ENCODE measurements at places on chromosomes 11 and 22.

- DNase-seq: no peak
Measured at GRCh38 chr22:37961062-37961461, 7.6 kb downstream of the POLR2F start.

DNA sequence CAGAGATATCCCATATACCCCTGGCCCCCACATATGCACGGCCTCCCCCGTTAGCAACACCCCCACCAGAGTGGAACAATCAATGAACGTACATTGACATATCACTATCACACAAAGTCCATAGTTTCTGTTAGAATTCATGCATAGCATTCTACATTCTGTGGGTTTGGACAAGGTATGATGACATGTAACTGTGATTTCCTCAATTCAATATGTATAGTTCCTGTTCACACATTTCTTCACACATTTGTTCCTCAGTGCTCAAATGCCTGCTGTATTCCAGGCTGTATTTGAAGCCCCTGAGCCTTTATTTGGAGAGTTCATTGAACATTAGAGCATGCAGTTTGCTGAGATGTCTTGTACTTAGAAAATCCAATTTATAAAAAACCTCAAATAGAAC lies 69.9 kb downstream of the PTPRJ start:
- DNase-seq: no peak

GRCh38 chr11:8689726-8690255 lies 7.2 kb downstream of the RPL27A start:
- DNase-seq: no peak

- peak; percentile 49 for DNase-seq
Measured at GRCh38 chr22:38873469-38874411, 1.7 kb upstream of the CBX6 start.

DNA sequence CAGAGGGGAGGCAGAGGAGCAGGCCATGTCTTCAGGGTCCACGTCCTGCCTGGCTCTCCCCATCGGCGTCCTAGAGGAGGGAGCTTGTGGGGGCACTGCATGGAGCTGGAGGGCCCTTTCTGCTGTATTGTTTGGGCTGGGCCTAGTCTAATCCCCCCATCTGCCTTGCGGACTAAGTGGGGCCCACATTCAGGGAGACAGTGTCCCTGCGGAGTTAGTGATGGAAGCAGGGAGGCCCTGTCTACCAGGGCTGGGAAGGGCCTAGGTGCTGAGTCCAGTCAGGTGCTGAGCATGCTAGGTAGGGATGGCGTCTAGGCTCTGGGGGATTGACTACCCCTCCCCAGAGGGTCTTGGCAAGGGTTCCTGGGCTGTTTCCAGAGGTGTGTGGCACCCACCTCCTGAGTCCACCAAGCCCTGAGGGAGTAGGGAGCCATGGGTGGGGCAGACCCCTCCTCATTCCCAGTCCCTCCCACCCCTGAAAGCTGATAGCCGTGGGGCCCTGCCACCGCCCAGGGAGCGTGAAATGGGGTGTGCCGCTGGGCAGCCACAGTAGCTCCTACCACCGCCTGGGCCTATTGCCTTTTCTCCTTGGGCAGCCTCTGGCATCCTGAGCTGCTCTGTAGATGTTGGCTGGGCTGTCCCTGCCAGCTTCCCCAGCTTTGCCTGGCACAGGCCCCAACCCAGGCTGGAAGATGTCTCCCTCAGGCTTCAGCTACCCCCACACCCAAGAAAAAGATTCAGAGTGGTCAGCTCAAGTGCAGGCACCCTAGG lies 1.9 kb upstream of the POLD4 start:
- no peak for DNase-seq
